ENCODE measurements at places on chromosomes 13 and 19.

GRCh38 chr19:53916004-53916403, 6.9 kb downstream of the CACNG7 start:
- no peaks in the 10 kb centered on the region for H3K4me1 ChIP-seq
- H3K27ac ChIP-seq: no peak overlapping the region
- H3K4me3 ChIP-seq: no peak overlapping the region

DNA sequence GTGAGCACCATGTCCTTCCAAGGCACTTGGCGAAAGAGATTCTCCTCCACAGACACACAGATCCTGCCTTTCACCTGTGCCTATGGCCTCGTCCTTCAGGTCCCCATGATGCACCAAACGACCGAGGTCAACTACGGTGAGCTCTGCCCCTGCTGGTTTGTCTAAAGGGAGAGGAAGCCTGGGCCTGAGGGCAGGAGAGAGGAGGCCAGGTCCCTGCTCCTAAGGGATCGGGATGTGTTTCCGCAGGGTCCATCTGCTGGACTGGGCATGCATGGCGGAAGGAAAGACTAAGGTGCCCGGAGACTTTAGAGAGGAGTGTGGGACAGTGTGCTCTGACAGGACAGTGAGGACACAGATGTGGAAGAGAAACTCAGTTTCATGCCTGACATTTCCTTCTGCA, 7.6 kb downstream of the SERPINE3 start:
- H3K27ac ChIP-seq: no peak overlapping the region
- H3K27me3 ChIP-seq: no peaks in the 10 kb centered on the region
- no peaks in the 10 kb centered on the region for H3K36me3 ChIP-seq
- no peak for DNase-seq
- no peak overlapping the region for H3K4me3 ChIP-seq
- H3K4me1 ChIP-seq: peaks cover 1% of the 10 kb centered on the region

DNA sequence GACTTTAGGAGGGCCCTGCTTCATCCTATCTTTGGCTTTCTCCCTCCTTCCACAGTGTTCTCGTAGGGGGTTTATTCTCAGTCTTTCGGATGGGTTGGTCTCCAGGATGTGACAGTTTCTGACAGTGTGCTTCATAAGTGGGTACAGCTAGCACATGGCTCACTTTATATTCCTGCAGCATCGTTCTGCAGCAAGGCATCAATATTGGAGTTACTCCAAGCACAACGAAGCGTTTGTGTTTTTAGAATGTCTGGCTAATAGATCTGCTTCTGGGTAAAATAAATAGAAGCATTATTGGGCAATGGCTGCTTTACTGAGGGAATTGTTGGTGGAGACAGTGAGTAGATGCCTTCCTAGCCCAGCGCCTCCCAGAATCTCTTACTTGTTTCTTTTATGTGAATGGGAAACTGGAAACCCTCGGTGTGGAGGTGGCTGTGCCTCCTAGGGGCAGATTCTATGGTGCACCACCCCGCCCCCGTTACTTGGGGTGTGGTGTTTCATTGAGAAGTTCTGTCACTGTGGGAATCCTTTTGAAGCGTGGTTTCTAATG, 2.0 kb downstream of the FARP1 start:
- peaks cover 10% of the 10 kb centered on the region for H3K4me1 ChIP-seq
- peak overlapping the region; percentile 13 for H3K4me3 ChIP-seq
- H3K27me3 ChIP-seq: peaks cover 65% of the 10 kb centered on the region
- no peaks in the 10 kb centered on the region for H3K36me3 ChIP-seq
- H3K27ac ChIP-seq: no peak overlapping the region
- DNase-seq: no peak

GRCh38 chr13:28318496-28318895, 176.4 kb downstream of the FLT1 start:
- no peak overlapping the region for H3K27ac ChIP-seq
- no peak for DNase-seq
- peaks cover 8% of the 10 kb centered on the region for H3K4me1 ChIP-seq
- no peaks in the 10 kb centered on the region for H3K27me3 ChIP-seq
